GM04504 (cell line): ENCODE measurements at places on chromosomes 4 and X.

DNA sequence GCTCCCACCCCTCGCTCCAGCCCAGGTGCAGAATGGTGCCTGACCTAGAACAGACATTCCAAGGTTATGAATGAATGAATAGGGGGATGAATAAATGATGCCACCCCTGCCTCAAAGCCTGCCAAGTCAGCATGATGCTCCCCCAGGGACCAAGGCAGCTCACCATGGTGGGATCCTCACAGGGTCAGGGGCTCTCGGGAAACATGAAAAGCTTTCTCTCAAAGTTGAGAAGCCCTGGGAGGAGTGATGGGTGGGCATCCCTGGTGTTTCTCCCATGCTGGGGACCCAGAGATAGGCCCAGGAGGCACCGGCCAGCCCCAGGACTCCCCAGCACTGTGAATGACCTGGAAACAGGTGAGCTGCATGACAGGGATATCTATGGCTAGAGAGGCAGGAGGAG is 58.9 kb downstream of the HTRA3 start:
- DNase-seq = no peak

- peak; percentile 36 for DNase-seq
Observed at GRCh38 chr4:33649015-33649414, 2595.3 kb downstream of the ARAP2 start.

DNA sequence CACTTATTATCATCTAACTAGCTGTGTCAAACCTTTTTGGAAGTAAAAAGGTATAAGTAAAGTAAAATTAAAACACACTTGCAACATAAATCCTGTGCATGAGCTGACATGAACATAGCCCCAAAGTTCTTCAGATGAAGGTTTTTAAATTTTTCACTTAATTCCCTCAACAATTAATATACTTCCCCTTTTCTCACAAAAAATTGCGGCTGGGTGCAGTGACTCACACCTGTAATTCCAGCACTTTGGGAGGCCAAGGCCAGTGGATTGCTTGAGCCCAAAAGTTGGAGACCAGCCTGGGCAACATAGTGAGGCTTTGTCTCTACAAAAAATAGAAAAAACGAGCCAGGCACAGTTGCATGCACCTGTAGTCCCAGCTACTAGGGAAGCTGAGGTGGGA is 16.8 kb downstream of the RASGEF1B start:
- no peak for DNase-seq

DNA sequence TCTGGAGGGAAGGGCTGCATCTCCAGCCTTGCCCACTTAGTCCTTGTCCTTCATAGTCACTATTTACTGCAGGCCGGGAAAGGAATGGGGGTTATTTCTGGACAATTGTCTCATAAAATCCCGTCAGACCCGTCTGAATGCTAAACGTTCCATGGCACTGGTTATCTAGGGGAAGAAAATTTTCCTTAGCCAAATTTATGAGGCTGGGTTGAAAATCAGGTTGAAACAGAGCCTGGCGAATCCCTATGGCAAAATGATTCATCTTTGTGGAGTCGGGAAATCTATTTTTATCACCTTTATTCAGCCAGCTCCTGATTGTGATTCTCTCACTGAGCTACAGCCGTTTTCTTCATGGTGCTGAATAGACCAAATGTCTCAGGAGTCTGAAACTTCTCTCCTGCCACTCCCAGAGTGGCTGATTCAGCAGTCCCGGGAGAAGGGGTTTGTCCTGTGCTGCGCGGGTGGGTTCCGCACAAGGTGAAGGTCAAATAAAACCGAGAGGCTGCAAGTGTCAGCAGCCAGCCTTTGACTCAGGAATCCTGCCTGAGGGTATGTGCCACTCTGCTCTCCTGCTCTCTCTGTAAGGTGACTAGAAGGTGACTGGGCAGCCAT is 1.0 kb downstream of the LIMCH1 start:
- DNase-seq = no peak

GRCh38 chr4:140395668-140396067 is 22.2 kb downstream of the SCOC start:
- DNase-seq = no peak

DNA sequence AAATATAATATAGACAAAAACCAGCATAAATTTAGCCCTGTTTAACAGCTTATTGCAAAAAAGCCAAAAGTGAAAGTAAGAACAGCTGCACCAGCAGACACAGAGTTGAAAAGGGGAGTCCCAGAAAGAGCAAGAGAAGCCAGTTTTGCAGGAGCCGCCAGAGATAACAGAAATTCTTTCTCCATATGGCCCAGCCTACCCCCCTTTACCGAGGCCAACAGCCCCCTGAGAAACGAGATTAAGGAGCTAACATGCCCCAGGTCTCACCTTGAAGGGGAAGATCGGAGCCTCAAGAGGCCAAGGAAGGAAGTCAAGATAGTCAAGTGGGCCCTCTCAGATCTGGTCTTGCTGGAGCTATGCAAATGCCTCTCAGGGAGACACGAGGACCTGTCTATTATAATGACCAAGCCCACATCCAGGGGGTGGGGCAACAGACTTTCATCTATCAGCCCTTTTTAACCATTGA is 4.8 kb downstream of the ACOX3 start:
- DNase-seq = no peak

GRCh38 chrX:100297728-100298127 is 112.3 kb downstream of the PCDH19 start:
- no peak for DNase-seq

- DNase-seq = no peak
Observed at GRCh38 chrX:137792214-137792613, 226.3 kb downstream of the ZIC3 start.

DNA sequence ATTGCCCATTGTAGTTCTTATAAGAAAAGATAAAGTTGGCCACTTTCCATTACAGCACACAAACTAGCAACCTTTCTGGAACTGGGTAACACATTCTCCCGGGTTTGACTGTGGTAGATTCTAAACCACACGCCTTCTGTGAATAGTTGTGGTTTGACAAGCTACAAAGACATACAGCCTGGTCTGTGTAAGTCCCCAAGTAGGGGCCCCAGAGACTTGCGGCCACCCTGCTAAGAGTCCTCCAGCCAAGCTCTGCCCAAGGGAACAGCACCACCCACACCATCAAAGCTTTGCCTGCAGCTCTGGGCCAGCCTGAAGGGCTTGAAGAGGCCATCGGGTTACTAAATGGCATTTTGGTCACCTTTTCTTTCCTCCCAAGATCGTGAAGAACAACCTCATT is 203.4 kb downstream of the MAML3 start:
- no peak for DNase-seq

- no peak for DNase-seq
Observed at GRCh38 chrX:105553118-105553517, 269.2 kb upstream of the NRK start.

DNA sequence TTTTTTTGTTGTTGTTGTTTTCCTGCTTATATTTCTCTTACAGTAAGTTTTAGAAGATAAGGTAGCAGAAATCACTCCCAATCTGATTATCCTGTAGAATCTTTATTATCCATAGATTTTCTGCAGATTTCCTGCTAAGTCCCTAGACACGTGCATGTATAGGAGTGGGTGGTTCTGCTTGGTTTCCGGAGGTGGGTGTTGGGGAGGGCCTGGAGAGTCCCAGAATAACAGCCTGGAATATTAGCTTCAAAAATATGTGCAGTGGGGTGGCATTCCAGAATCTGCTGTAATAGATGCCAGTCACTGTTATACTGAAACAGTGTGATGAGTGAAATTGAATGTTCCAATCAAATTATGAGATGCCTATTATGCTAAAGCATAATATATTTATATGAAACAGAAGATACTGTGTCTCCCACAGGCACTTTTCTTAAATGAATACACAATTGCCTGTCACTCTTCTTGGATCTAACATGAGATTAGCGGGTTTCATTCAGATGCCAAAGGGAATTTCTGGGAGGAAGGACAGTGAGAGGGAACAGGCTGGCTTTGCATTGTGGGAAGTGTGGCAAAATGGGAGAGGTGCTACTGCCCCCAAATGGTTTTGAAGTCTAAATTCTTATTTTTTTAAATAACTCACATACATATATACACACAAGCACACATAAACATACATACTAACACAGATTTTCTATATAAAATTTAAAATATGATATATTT is 37.6 kb downstream of the C4orf50 start:
- no peak for DNase-seq

DNA sequence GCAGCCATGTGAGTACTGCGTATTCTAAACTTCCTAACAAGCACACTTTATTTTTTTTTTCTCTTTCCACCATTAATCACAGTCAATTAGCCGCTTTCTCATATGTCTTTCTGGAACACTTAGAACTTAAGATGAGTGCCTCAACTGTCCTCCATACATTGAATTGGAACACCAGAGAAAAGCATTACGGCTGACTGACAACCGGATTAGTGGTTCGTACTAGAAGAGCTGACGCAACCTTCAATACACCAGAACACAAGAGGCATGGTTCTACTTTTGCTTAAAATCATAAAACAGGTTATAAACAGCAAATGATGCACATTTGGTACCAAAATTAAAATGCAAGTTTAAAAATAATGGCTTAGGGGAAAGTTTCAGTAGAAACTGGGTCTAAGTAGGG is 3.3 kb downstream of the TMEM47 start:
- DNase-seq = no peak

DNA sequence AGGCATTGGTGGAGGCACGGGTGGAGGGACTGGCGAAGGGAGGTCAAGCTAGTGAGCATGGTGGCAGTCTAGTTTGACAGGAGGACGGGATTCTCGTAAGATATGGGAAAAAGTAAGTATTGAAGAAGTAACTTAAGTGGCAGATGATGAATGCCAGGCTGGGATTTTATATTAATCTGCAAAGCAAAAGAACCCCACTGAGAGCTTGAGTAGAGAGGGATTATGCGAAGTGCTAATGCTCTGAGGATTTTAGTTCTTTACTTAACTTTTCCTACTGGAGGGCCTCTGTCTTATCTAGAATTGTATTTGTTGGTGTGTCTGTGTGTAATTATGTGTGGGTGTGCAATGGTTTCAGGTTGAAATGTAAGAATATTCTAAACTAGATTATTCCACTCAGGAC is 327.9 kb downstream of the FAT4 start:
- no peak for DNase-seq

DNA sequence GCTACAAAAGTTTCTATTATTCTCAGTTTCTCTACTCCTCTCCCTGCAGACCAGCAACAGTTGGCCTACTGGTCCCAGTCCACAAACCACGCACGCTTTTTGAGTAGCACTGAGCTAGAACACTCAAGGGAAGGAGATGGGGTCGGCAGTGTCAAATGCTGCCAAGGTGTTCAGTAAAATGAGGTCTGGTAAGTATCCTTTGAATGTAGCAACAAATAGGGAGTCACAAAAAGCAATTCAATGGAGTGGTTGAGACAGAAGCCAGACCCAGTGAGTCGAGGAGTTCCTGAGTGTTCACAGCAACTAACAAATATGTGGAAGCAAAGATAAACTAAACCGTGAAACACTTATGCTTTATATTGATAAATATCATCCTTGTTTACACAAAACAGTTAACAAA is 355.7 kb downstream of the MID1IP1 start:
- no peak for DNase-seq

- DNase-seq = no peak
Observed at GRCh38 chr4:82090717-82091116, 283.1 kb downstream of the HNRNPD start.

GRCh38 chrX:70001269-70001668 is 48.5 kb downstream of the AWAT2 start:
- DNase-seq = no peak

- peak; percentile 35 for DNase-seq
Observed at GRCh38 chr4:111923786-111924185, 221.5 kb upstream of the FAM241A start.

GRCh38 chrX:71556036-71556435 is 22.2 kb upstream of the GCNA start:
- DNase-seq = no peak

DNA sequence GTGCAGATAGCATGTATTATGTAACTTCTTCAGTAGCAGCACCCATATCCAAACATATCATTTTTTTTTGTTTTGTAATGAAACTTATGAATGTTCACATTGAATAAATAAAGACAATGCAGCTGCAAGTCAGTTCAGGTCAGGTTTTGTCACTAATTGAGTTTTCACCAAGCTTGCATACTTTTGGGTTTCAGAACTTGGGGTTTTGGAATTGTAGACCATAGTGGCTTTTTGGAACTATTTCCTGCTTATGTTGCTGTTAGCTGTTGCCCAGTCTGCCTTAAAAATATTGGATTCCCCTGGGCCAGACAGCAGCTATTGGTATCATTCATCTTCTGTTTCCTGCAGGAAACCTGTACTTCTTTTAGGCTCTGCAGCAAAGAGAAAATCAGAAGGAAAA is 113.4 kb upstream of the LIMCH1 start:
- no peak for DNase-seq

- peak; percentile 49 for DNase-seq
Observed at GRCh38 chrX:30702736-30703135, 49.5 kb downstream of the GK start.

- peak; percentile 65 for DNase-seq
Observed at GRCh38 chr4:98626350-98626749, 32.1 kb downstream of the TSPAN5 start.

- no peak for DNase-seq
Observed at GRCh38 chr4:38310446-38311043, 350.3 kb downstream of the PTTG2 start.

- no peak for DNase-seq
Observed at GRCh38 chrX:11591723-11592346, 73.9 kb downstream of the ARHGAP6 start.

DNA sequence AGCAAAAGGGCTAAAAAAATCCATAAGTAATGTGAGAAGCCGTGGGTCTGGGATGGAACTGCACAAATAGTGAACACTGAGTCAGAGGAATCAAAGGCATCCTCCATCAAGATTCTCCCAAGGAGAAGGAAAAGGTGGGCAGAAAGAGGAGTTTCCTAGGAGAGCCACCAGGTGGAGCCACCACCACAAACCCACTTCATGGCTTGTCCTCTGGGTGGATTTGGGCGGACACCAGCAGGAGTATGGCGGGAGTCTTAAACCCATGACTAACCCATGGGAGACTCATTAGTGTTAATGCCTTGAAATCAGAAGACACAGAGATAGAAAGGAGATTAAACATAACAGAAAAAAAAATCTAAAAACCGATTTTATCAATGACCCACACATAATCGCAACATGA is 147.7 kb downstream of the SH3KBP1 start:
- no peak for DNase-seq

DNA sequence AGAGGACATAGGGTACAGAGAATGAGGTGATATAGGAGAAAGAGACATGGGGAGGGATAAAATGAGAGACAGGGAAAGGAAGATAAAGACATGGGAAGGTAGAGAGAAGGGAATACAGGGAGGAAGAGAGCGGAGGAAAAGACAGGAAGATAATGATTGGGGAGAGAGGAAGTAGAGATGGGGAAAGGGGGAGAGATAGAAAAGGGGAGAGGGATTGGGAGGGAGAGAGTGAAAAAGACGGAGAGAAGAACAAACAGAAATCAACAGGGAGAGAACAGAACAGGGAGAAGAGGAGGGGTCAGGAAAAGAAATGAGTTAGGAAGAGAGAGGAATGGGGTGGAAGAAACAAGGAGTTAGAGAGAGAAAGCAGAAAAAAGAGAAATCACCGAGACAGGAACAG is 4.6 kb downstream of the GRIPAP1 start:
- no peak for DNase-seq
